A673 (cell line): ENCODE measurements at places on chromosomes 16 and 17. TPM values are rescaled to one million over a fixed set of nuclear protein-coding genes. Genes with fewer than 3 reads are reported as not detected.

DNA sequence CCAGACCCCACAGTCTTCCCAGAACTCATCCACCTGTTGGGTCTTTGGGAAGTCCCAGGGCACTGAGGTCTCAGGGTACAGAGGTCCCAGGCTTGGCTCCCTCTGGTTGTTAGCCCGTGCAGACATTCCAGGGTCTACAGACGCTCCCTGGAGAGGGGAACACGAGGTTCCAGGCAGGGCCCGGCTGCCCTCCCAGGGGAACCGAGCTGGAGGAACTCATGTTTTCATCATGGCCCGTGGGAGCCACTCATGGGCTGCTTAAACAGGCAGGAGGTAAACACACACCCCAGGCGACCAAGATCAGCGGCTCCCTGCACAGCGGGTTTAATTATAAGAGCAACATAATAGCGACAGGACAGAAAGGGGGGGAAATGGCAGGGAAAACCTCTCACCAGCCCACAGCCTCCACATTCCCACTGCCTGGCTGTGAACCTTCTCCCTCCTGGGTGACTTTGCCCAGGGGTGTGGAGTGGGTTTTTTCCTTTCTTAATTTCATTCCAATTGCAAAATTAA lies 36.5 kb downstream of the TRARG1 start:
- peak; percentile 90 for DNase-seq

ITGAD gene
- not detected in 2 replicates for total RNA-seq

GRCh38 chr16:69166946-69167930 lies 19.7 kb upstream of the SNTB2 start:
- no peak for DNase-seq

DNA sequence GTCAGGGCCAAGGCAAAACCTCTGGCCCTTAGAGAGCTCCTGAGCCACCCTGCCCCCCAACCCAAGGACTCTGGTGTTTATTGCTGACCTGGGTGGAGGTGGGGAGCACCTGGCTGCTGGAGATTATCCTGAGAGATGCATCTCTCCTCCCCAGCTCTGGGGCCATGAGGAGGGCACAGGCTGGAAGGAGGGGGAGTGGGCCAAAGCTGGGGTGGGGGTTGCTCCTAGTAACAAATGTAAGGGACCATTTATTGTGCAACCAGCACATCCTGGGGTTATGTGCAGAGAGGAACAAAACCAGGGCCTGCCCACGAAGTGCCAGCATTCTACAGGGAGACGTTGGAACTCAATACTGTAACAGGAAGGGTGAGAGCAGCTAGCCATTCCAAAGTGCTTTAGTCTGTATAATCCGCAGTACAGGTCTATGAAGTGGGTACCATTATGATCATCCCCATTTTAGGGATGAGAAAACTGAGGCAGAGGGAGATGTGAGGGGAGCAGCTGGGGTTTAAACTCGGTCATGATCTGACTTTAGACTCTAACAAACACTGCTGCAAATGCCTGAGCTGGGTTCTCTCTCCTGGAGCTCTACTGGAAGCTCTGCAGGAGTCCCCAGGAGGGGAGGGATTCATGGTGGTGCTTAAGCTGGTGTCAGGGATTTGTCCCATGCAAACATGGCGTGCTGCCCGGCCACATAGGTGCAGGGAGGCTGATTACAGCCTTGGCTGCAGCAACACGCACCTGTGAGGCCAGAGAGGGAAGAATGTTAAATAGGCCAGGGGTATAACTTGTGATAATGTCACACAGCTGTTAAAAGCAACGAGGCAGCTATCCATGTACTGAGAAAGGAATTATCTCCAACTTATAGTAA lies 1.4 kb upstream of the RHBDF2 start:
- no peak for DNase-seq

KRT20 gene
- not detected in 2 replicates for total RNA-seq

ABCC6 gene
- not detected in 2 replicates for total RNA-seq

GP2 gene
- total RNA-seq, result not detected in 2 replicates

C16orf74 gene
- total RNA-seq, result 3.8 and 5.9 TPM in 2 replicates

GRCh38 chr17:2365132-2365531 lies 27.8 kb downstream of the SGSM2 start:
- DNase-seq, result no peak

- no peak for DNase-seq
Observed at GRCh38 chr17:16944334-16945135, 27.4 kb downstream of the TNFRSF13B start.

DNA sequence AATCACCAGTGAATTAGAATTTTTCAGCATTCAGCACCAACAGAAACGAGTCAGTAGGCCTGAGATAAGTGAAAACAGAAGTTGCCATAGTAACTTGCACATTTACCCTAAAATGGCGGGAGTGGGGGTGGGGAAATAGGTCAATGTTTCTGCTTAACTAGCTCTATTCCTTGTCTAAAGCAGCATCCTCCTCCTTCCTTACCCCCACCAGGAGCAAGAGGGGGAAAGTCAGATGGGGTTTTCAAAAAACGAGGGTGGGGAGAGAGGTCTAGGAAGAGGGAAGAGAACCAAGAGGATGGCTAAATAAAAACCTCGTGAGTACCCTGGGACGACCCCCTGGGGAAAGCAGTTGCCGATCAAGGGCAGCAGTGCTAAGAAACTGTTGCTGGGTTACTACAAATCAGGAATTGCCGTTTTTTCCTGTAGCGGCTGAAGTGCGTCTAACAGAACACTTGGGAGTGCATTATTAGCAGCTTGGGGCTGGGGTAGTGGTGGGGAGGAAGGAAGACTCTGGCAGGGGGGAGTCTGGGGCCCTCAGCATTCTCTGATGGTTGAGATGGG lies 34.4 kb upstream of the MNT start:
- DNase-seq, result no peak
